ENCODE measurements at places on chromosomes 2 and 18.

DNA sequence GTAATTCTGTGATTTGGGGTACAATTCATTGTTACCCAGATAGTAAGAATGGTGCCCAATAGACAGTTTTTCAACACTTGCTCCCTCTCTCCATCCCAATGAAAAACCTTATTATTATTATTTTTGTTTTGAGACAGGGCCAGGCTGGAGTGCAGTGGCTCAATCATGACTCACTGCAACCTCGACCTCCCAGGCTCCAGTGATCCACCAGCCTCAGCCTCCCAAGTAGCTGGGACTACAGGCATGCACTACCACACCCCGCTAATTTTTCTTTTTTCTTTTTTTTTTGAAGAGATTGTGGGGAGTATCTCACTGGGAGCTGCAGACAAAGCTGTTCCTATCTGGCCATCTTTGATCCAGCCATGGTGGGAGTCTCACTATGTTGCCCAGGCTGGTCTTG lies 7.2 kb downstream of the TGFA start:
- no peak for DNase-seq

GRCh38 chr2:69993048-69993565 lies 31.7 kb upstream of the ASPRV1 start:
- DNase-seq = no peak

GRCh38 chr2:1497122-1497611 lies 83.9 kb downstream of the TPO start:
- DNase-seq = no peak

- peak; percentile 78 for DNase-seq
These were observed 25.2 kb upstream of the TLK1 start for GRCh38 chr2:171185941-171186340.

- DNase-seq = no peak
These were observed 48.2 kb upstream of the POLE4 start for GRCh38 chr2:74910245-74910644.

GRCh38 chr2:85996591-85996990 lies 107.8 kb upstream of the ST3GAL5 start:
- DNase-seq = no peak

- DNase-seq = no peak
These were observed 105.7 kb downstream of the KYNU start for GRCh38 chr2:142983174-142983573.

- DNase-seq = peak; percentile 92
These were observed 20.5 kb downstream of the KIAA1328 start for GRCh38 chr18:36849288-36850006.

DNA sequence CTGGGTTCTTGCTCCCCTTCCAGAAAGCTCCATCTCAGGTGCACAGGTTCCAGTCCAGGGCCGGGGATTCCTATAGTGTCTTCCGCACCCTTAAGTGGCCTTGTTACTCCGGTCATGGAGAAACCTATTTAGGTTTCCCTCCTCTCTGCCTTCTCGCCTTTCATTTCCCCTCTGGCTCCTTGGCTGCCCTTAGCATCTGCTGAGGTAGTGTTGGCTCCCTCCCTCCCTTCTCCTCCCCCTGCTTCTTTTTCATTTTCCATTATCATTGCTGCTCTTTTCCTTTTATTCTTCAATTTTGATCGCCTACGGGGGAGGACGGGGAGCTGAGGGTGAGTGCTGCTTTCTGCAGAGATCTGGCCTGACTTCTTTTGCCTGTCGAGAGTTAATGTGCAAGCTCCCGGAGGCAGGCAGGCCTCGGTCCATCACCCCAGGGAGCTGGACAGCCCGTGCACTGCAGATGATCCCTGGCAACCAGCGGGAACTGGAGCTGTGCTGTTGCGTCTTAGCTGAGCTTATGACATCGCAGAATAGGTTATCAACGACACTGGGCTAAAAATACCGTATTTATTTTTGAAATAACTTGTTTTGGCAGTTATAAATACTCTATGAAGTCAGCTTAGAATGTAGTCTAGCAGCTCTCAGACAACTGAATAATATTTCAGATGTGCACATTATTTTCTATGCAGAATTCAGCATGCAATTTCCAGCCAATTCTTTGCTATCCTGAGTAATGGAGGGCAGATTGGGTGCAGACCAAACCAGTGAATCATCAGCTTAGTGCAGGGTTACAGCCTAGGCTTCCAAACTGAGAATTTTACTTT lies 141.9 kb downstream of the SLC4A3 start:
- DNase-seq = peak; percentile 45

- DNase-seq = no peak
These were observed 111.9 kb upstream of the REG3A start for GRCh38 chr2:79271456-79271855.

- DNase-seq = no peak
These were observed 39.3 kb upstream of the NRXN1 start for GRCh38 chr2:51071191-51071590.

GRCh38 chr2:75707901-75708300 lies 2.8 kb downstream of the GCFC2 start:
- no peak for DNase-seq

DNA sequence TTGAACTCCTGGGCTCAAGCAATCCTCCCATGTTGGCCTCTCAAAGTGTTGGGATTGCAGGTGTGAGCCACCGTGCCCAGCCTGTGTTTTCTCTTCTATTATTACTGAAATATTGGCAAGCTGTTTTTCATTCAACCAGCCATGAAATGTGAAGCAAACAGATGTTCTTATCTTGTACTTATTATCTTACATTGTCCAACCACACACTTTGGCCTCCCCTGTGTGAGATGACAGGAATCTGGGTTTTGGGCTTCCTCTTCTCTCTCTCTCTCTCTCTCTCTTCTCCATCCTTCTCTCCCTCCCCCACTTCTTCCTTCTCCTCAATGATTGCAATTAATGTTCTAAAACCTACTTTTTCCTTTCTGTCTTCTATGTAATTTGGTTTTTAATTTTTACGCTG lies 33.1 kb downstream of the RAMP1 start:
- DNase-seq = no peak

GRCh38 chr2:146978577-146979555 lies 866.0 kb upstream of the ACVR2A start:
- DNase-seq = peak; percentile 64

- no peak for DNase-seq
These were observed 361.7 kb upstream of the PKDCC start for GRCh38 chr2:41686156-41686555.

GRCh38 chr2:145100301-145100700 lies 580.4 kb upstream of the ZEB2 start:
- DNase-seq = no peak

GRCh38 chr2:144146076-144146475 lies 373.8 kb downstream of the ZEB2 start:
- no peak for DNase-seq

- DNase-seq = no peak
These were observed 429.4 kb downstream of the ERBB4 start for GRCh38 chr2:212109217-212109616.

GRCh38 chr2:25039126-25039525 lies 2.8 kb upstream of the EFR3B start:
- no peak for DNase-seq

GRCh38 chr2:217332866-217333265 lies 473.0 kb upstream of the TNP1 start:
- DNase-seq = no peak

- peak; percentile 83 for DNase-seq
These were observed 115.7 kb upstream of the OSR1 start for GRCh38 chr2:19474128-19474527.

DNA sequence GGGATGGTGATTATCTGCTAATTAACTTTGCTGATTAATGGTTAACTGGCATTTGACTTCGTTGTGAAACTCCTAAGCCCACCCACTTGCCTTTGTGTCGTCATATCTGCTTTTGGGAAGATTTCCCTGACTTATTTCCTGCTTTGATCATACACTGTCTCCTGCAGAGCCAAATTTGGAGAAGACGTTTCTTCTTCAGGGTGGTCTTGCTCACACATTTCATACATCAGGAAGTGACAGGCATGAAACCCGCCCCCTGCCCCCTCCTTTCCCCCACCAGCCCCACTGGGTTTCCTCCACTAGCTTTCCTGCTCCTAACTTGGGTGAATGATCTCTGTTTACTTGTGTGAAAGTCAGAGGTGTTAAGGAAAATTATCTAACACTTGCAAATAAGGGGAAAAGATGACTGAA lies 300.1 kb downstream of the TSN start:
- no peak for DNase-seq

DNA sequence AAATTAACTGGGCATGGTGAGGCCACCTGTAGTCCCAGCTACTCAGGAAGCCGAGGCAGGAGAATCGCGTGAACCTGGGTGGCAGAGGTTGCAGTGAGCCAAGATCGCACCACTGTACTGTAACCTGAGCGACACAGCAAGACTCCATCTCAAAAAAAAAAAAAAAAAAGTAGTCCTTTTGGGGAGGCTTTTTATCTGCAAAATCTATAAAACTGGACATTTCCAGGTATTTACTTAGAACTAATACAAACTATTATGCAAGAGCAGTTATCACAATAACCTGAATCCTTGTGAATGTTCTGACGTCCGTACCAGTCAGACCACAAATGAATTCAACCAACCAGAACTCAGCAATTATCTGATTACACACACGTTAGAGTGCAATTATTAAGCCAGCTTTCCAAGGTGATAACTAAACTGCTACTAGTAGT lies 8.8 kb upstream of the RAPH1 start:
- DNase-seq = no peak

DNA sequence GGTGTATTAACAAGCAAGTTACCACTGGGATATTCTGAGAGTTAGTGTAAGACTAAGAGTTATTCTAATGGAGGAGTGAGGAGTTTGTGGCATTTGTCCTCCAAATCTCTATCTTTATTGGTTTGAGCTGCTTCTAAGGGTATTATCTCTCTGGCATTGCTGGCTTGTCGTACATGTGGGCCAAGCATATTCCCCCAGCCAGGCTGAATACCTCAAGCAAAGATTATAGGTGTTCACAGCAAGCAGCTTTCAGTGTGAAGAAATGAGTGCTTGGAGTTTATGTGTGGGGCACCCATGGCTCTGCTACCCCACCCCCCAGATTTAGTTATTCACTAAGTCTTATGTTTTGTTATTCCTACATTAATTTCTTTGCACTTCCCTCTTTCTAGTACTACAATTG lies 193.6 kb upstream of the FANCL start:
- DNase-seq = no peak

- DNase-seq = peak; percentile 98
These were observed 102.4 kb downstream of the VAPA start for GRCh38 chr18:10015941-10016819.

- DNase-seq = peak; percentile 48
These were observed 778.3 kb upstream of the CDH7 start for GRCh38 chr18:64972545-64972944.

DNA sequence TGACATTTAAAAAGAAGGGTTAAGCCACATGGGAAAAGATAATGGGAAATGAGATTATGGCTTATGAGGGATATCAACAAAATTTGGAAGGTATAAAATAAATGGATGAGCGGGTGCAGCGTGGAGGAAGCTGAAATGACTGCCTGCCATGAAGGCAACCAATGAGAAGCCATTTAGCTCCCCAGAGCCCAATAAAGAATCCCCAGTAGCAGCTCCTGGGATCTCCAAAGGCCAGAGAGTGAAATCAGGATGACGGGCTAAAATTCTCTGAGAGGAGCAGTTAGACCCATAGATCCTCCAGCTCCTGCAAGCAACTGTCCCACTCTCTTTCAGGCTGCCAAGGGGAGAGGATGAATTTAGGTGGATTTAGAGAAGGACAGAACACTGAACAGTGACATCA lies 12.9 kb upstream of the MAPRE3 start:
- no peak for DNase-seq

DNA sequence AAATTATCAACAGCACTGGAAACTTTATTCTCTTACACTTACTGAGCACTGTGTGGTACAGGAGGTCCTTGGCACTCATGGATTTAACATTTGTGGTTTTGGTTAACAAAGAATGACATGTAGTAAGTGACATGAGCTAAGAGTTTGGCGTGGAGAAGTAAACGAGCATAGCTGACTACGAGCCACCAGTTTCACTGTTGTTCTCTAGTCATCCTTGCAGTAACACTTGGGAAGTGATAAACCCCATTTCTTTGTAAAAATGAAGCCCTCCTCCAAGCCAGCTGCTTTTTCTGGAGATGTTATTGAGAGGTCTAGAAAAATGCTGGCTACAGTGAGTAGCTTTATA lies 32.7 kb downstream of the QPCT start:
- peak; percentile 63 for DNase-seq

DNA sequence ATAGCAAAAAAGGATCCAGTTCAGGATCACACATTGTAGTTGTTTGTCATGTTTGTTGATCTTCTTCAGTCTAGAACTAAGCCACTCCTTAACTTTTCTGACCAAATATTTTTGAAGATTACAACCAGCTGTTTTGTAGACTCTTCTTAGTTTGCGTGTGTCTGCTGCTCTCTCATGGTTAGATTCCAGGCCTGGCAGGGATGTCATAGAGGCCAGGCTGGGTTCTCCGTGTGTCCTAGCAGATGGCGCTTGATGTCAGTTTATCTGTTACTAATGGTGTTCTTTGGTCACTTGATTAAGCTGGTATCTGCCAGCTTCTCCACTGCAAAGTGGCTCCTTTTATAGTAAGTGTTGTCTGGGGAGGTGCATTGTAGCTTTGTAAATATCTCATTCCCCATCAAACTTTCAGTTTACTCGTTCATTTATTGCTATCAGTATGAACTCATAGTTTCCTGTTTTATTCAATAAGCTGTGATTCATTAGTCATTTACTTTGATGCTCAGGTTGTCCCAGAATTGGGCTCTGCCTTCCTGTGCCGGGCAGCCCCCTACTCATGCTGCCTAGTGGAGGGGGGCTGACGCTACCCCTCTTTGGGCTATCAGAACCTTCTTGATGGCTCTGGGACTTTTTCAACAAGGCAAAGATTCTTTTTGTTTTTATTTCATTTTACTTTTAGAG lies 42.1 kb downstream of the GRHL1 start:
- no peak for DNase-seq

DNA sequence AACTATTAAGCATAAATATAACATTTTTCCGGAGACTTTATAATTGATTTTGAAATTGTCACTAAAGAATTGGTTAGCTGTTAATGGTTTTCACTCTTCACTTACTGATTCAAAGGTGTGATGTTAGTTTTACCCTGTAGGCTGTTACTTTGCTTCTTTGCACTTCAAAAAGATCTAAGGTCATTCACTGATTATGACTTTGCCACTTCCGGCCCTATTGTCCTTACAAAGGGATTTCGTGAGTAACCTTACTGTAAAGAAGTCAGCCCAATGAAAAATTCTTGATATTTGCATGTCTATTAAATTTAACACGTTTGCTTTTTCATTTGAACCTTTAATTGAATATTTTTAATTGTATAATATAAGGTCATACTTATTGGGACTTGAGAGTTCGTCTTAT lies 61.4 kb downstream of the GREB1L start:
- no peak for DNase-seq

DNA sequence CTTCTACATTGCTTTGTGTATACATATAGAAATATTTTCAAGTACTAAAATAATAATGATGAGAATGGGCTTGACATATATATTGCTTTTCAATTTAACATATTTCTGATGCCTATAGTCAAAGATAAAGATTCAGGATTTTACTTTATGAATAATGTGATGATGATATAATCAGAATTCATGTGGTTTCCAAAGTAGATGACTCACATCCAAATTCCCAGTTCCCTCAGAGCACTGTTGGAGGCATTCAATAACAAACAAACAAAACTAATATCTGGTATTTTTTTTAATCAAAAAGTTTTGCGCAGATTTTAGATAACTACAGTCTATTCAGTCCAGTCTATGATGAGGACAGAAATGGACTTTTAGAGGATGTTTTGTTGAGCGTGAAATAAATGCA lies 2094.5 kb upstream of the CELF4 start:
- DNase-seq = peak; percentile 12
